ENCODE measurements at places on chromosomes 5 and 9.

GRCh38 chr5:43627028-43627427 is 24.0 kb downstream of the NNT start:
- peak; percentile 72 for DNase-seq

DNA sequence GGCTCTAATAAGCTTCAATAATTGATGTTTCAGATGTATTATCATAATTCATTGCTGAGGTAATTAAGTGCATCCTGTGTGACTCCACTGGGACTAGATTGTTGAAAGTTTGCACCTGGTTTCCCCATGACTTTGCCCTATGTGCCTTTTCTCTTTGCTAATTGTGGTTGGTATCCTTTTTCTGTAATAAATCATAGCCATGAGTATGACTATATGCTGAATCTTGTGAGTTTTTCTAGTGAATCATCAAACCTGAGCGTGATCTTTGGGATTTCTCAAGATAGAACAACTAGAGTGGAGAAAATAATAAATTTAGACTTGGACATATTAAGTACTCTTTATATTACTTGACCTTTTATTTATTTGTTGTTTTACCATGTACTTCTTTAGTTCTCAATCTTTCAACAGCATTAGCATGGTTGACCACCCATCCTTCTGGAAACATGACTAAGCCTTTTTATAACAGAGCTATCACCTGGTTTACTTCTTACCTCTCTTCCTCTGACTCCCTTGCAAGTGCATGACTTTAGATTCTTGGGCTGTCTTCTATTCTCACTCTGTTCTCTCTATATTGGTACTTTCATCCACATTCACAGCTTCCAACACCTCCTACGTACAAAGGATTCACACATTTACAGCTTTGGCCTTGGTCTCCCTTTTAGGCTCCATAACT is 239.6 kb upstream of the TAS2R1 start:
- no peak for DNase-seq

GRCh38 chr5:91053741-91054025 is 329.4 kb downstream of the ARRDC3 start:
- DNase-seq, result no peak

GRCh38 chr5:61346511-61346910 is 14.5 kb downstream of the ZSWIM6 start:
- no peak for DNase-seq

GRCh38 chr5:67300326-67300725 is 103.7 kb upstream of the CD180 start:
- no peak for DNase-seq

DNA sequence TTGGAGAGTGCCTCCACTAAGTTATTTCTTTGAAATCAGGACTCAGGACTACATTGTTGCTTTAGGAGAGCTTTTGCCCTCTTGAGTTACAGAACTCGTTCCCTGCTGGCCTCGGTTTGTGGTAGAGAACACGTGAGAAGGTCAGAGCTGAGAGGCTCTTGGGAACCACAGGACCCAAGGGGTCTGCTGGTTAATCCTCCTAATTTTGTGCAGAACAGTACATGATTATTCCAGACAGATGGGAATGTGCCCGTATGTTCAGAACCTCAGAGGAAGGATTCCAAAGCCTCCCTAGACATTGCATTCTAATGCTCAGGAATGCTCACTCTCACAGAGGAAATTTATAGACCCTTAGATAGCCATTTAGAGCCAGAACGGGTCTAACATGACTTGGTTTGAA is 25.2 kb upstream of the BASP1 start:
- no peak for DNase-seq

- DNase-seq, result no peak
Measured at GRCh38 chr9:124399323-124399967, 15.8 kb downstream of the PSMB7 start.

GRCh38 chr5:96572864-96573512 is 89.2 kb upstream of the CAST start:
- DNase-seq, result no peak

DNA sequence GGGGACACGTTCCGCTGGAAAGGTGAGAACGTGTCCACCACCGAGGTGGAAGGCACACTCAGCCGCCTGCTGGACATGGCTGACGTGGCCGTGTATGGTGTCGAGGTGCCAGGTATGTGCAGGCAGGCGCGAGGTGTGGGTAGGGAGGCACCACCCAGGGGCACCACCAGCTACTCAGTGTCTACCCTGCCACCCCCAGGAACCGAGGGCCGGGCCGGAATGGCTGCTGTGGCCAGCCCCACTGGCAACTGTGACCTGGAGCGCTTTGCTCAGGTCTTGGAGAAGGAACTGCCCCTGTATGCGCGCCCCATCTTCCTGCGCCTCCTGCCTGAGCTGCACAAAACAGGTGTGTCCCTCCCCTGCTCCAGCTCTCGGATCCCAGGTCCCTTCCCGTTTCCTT is 15.1 kb downstream of the SLC27A4 start:
- DNase-seq, result no peak

GRCh38 chr5:82991059-82991458 is 86.1 kb downstream of the TMEM167A start:
- DNase-seq, result no peak

DNA sequence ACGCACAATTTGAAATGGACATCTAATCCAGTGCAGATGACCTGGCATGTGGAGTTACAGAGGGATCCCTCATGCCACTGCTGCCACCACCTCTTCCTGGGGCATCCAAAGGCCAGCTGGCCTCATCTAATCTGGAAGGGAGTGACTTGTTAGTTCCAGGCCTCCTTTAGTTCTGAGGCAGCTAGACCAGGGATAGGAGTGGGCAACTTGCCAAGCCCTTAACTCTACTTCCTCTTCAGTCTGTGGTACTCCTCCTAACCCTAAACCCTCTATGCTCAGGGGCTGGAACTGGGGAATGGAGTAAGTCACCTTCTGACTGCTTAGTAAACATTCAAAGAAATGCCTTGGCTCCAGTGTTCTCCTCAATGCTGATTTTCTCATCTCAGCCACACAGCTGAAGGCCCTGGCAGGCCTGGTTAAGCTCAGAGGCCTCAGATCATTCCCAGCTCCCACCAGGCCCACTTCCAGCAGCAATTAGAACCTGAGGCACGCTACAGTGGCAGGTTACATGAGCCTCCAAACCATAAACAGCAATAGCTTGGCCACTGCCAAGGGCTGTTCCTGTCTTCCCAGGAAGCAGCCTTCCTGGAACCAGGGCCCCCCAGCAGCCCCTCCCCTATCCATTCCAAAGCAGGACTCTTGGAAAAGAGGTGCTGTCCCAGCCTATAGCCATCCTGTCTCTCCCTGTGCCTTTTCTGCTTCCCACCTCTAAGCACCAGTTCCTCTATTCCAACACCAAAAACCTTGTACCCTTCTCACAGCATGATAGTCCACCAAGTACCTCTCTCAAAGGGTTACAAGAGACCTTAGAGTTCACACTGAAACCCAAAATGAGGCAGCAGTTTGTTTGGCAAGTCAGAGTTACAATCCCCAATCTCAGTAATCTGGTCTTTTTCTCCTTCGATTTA is 2.0 kb downstream of the EIF4EBP3 start:
- no peak for DNase-seq

DNA sequence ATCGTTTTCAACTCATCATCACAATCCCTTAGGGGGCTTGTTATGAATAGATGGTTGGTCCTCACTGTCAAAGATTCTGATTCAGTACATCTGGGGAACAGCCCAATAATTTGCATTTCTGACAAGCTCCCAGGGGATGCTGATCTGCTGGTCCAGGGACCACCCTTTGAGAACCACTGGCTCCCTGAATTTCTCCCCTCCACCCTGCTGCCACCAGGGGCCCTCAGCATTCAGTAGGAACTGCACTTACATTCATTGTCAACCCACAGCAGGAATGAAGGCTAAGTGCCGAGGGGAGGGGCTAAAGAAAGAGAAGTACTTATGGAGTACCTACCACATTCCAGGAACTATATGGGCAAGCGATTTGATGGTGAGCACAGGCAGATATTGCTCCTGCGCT is 85.9 kb downstream of the BOD1 start:
- DNase-seq, result peak; percentile 24
